ENCODE measurements at places on chromosomes 7 and 10. TPM values are rescaled to one million over a fixed set of nuclear protein-coding genes. Genes with fewer than 3 reads are reported as not detected.

The OR6V1 gene
- not detected for total RNA-seq

The CALML3 gene
- total RNA-seq: not detected

The DENND10 gene
- total RNA-seq: 10.4 TPM

DNA sequence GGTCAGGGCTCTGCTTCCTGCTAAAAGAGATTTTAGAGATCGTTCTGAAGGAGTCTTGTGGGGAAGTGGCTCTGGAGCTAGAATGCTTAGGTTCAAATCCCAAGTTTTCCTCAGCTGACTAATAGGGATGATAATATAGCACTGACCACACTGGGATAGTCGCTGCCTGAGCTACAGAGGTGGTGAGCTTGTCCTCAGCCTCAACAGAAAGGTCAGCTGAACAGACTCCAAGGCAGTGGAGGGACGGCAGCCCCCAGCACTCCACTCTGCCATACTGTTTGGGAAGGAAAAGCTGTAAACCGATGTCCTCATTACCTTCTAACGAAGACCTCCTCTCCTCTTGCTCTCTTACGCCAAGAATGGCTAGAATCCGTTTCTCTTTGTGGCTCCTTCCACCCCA, 36.2 kb downstream of the KAT6B start:
- DNase-seq: no peak
- no peaks in the 10 kb centered on the region for H3K27me3 ChIP-seq
- peaks cover 17% of the 10 kb centered on the region for H3K4me1 ChIP-seq
- H3K4me3 ChIP-seq: no peak overlapping the region

The SSMEM1 gene
- 0.16 TPM for total RNA-seq

GRCh38 chr7:88866265-88866863, 70.8 kb upstream of the TEX47 start:
- no peak for DNase-seq
- H3K27me3 ChIP-seq: no peaks in the 10 kb centered on the region
- H3K4me3 ChIP-seq: no peak overlapping the region
- H3K27ac ChIP-seq: no peak overlapping the region
- H3K4me1 ChIP-seq: no peaks in the 10 kb centered on the region

DNA sequence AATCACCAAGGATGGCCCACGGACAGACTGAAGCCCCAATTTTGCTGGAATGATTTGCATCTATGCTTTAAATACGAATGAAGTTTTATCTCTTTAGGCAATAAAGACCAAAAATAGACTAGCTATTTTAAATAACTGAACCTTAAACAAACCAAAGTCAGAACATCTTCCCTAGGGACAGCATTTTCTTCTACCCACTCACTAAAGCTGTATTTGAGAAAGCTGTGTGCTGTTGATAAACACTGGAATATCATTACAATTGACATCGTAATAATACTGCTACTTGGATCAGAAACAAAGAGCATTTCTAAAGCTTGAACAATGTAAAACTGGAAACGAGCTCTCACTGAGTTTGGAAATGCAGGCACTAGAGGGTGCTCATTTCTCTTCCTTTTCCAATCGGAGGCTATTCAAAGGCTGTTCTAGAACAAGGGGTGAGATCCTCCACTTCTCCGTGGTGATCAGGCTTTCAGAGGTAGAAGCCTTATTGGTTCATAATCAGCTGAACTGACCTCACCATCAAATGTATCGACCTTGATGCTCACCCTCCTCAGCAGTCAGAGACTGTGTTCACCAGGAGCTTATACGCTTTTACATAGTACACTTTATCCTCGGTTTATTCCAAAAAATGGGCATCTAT, 225.3 kb upstream of the PRSS1 start:
- peaks cover 7% of the 10 kb centered on the region for H3K27me3 ChIP-seq
- H3K4me1 ChIP-seq: no peaks in the 10 kb centered on the region

- H3K36me3 ChIP-seq: no peaks in the 10 kb centered on the region
- H3K27me3 ChIP-seq: peaks cover 6% of the 10 kb centered on the region
- no peak overlapping the region for H3K4me3 ChIP-seq
- no peak overlapping the region for H3K27ac ChIP-seq
- no peaks in the 10 kb centered on the region for H3K4me1 ChIP-seq
- no peak for DNase-seq
These were observed 44.1 kb upstream of the MXI1 start for GRCh38 chr10:110163192-110163773.

DNA sequence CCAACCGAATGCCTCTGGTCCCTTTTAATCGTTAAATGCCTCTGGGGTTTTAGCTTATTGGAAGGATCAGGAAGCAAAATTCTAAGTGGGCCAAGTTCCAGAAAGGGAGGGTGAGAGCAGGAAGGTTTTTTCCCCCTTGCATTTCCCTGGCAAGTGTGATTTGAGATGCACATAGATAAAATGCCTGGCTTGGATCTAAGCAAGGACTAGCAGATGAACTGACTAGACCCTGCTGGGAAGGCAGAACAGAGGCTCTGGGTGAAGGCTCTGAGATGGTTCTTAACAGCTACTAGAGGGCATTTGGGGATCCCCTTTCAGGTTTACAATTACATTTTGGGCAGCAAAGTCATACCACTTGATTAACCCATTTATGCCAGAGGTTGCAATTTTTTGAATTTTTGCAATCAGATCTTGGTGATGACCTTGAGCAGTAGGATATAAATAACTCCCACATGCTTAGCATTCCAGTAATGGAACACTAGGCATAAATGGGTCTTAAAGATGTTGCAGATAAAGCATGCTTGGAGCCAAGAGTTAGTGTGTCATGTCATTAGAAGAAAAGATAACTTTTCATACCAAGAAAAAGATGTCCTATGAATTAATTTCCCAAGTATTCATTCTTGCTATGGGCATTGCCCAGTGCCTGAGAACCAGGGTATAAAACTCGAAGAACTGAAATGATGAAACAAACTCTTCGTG, 205.9 kb downstream of the SEC23IP start:
- no peaks in the 10 kb centered on the region for H3K36me3 ChIP-seq
- H3K4me1 ChIP-seq: no peaks in the 10 kb centered on the region
- H3K27me3 ChIP-seq: no peaks in the 10 kb centered on the region
- H3K27ac ChIP-seq: no peak overlapping the region
- no peak for DNase-seq
- H3K4me3 ChIP-seq: no peak overlapping the region

DNA sequence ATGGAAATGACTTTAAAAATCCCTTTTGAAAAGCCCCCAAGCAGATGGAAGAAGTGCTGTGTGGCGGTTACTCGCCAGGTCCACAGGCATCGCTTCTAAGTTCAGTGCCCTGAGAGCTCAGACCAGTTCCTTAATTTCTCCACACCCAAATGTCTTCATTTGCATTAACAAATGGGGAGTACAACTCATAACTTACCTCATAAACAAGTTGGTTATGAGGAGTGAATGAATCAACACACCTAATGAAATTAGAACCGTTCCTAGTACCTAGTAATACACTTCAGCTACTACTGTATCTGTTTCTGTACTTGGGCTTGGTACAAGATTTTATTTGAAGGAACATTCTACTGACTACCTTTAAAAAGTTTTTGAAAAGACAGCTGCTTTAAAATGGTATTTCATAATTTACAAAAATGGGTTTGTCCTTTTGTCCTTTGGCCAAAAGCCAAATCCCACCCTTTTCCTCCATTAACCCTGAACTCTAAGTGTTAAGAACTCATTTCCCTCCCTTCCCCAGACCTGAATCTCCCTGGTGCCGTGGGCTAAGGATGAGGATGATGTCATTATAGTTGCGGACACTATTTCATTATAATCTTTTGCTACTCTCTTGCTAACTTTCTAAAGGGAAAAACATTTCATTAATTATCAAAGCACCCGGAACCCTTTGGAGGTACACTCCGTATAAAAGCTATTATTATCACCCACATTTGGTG, 221.5 kb upstream of the CELF2 start:
- no peaks in the 10 kb centered on the region for H3K4me1 ChIP-seq
- no peaks in the 10 kb centered on the region for H3K27me3 ChIP-seq
- H3K36me3 ChIP-seq: no peaks in the 10 kb centered on the region
- no peak for DNase-seq
- no peak overlapping the region for H3K27ac ChIP-seq

- no peak overlapping the region for H3K4me3 ChIP-seq
- no peaks in the 10 kb centered on the region for H3K36me3 ChIP-seq
- no peaks in the 10 kb centered on the region for H3K27me3 ChIP-seq
- H3K4me1 ChIP-seq: peaks cover 10% of the 10 kb centered on the region
- H3K27ac ChIP-seq: no peak overlapping the region
These were observed 40.7 kb downstream of the BTRC start for GRCh38 chr10:101394524-101395133.

DNA sequence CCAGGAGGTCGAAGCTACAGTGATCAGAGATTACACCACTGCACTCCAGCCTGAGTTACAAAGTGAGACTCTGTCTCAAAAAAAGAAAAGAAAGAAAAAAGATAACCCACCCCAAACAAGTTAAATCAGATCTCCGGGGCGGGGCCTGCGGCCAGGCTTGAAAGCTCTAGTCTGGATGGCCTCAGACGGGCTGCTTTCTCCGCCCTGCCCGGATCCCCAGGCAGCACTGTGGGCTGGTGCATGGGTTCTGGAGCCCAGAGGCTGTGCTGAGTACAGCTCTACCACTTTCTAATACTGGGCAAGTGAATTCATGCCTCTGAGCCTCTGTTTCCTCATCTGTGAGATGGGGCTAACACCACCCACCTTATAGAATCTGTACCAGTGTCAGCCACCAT, 83.7 kb downstream of the ZMIZ1 start:
- DNase-seq: peak; percentile 68
- no peaks in the 10 kb centered on the region for H3K27me3 ChIP-seq
- H3K4me1 ChIP-seq: peaks cover 86% of the 10 kb centered on the region
- H3K36me3 ChIP-seq: peaks cover 14% of the 10 kb centered on the region
- H3K27ac ChIP-seq: peak overlapping the region; percentile 85
- no peak overlapping the region for H3K4me3 ChIP-seq

DNA sequence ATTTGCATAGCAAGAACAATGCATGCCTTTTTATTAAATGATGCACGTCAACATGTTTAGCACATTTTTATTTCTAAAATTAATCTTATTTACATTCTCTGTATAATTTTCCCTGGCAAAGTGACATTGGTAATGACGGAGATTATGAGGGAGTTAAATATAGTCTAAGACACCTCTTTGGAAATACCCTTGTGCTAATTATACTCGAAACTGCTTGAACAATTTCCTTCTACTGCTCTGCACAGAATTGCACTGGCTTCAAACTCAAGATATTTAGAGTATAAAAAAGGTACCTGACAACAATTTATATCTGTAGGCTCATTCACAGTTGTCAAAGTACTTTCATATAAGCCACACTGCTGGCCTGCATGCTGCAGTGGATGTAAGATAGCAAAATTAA, 602.7 kb downstream of the NXPH1 start:
- no peak overlapping the region for H3K27ac ChIP-seq
- H3K4me1 ChIP-seq: no peaks in the 10 kb centered on the region
- no peak for DNase-seq
- no peaks in the 10 kb centered on the region for H3K27me3 ChIP-seq
- H3K4me3 ChIP-seq: no peak overlapping the region
- no peaks in the 10 kb centered on the region for H3K36me3 ChIP-seq

The ITIH5 gene
- 3.9 TPM for total RNA-seq

DNA sequence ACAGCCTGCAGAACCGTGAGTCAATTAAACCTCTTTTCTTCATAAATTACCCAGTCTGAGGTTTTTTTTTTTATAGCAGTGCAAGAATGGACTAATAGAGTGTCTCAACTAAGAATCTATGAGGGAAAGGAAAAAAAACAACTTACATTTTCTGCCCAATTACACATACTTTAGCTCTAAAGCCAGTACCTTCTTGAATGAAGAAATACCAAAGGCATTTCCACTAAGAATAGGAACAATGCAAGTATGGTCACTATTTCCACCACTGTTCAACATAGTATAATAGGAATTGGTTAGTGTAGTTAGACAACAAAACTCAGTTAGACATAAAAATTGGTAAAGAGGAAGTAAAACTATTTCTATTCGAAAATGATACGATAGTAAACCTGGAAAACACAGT, 37.6 kb downstream of the MICU1 start:
- H3K4me1 ChIP-seq: no peaks in the 10 kb centered on the region
- no peaks in the 10 kb centered on the region for H3K27me3 ChIP-seq
- no peak overlapping the region for H3K27ac ChIP-seq
- H3K36me3 ChIP-seq: no peaks in the 10 kb centered on the region
- no peak for DNase-seq

- peaks cover 2% of the 10 kb centered on the region for H3K27me3 ChIP-seq
- no peak overlapping the region for H3K27ac ChIP-seq
- no peaks in the 10 kb centered on the region for H3K4me1 ChIP-seq
- no peaks in the 10 kb centered on the region for H3K36me3 ChIP-seq
These were observed 108.4 kb upstream of the LYZL2 start for GRCh38 chr10:30737931-30738391.

The CYP2W1 gene
- total RNA-seq: not detected

- no peak overlapping the region for H3K27ac ChIP-seq
- H3K27me3 ChIP-seq: peaks cover 14% of the 10 kb centered on the region
- DNase-seq: no peak
- no peak overlapping the region for H3K4me3 ChIP-seq
These were observed 16.2 kb downstream of the PKD1L1 start for GRCh38 chr7:47932016-47932415.

- H3K27me3 ChIP-seq: no peaks in the 10 kb centered on the region
- no peaks in the 10 kb centered on the region for H3K4me1 ChIP-seq
- no peak overlapping the region for H3K27ac ChIP-seq
- peak; percentile 17 for DNase-seq
These were observed 25.0 kb upstream of the C1GALT1 start for GRCh38 chr7:7157177-7157886.

The AZGP1 gene
- total RNA-seq: 0.53 TPM

DNA sequence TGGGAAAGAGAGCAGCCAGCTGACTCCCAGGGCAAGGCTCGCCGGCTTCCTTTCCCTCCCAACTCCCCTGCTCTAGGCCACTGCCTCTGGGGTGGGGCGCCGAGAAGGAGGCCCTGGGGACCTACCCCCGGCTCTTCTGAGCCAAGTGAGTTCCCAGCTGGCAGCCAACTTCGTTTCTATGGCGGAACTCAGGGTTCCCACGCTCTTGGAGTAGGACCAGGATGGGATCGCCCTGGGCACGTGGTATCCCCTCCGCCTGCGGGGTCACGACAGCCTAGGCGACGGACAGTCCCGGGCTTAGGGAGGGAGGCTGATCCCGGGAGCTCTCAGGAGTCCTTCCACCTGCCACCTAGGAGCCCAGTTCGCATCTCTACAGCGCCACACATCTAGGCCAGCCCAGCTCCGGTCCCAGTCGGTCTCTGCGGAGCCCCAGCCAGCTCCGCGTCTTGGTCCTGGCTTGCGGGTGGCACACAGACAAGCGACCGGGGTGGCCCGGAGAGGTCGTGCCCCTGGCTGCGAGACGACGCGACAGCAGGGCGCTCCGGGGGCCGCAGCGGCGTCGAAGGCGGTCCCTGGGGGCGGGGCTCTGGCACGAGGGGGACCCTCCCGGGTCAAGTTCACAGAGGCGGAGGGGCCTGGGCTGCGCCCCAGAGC, 20.5 kb upstream of the GATA3 start:
- H3K4me3 ChIP-seq: no peak overlapping the region
- DNase-seq: no peak
- no peaks in the 10 kb centered on the region for H3K36me3 ChIP-seq
- H3K4me1 ChIP-seq: no peaks in the 10 kb centered on the region
- no peak overlapping the region for H3K27ac ChIP-seq

The HTR5A gene
- total RNA-seq: not detected

Data from K562 (cell line).